ENCODE measurements at places on chromosomes 5 and 9. TPM values are rescaled to one million over a fixed set of nuclear protein-coding genes. Genes with fewer than 3 reads are reported as not detected.

GRCh38 chr5:10621832-10622231 lies 58.0 kb downstream of the ANKRD33B start:
- peaks cover 16% of the 10 kb centered on the region for H3K36me3 ChIP-seq
- no peaks in the 10 kb centered on the region for H3K27me3 ChIP-seq
- H3K4me1 ChIP-seq = peaks cover 3% of the 10 kb centered on the region

GRCh38 chr9:112233769-112234168 lies 58.7 kb upstream of the SUSD1 start:
- no peaks in the 10 kb centered on the region for H3K27me3 ChIP-seq
- no peak for DNase-seq
- no peak overlapping the region for H3K27ac ChIP-seq

- H3K4me3 ChIP-seq = no peak overlapping the region
- H3K27ac ChIP-seq = no peak overlapping the region
- H3K27me3 ChIP-seq = no peaks in the 10 kb centered on the region
Measured at GRCh38 chr5:39452846-39453245, 28.1 kb upstream of the DAB2 start.

DNA sequence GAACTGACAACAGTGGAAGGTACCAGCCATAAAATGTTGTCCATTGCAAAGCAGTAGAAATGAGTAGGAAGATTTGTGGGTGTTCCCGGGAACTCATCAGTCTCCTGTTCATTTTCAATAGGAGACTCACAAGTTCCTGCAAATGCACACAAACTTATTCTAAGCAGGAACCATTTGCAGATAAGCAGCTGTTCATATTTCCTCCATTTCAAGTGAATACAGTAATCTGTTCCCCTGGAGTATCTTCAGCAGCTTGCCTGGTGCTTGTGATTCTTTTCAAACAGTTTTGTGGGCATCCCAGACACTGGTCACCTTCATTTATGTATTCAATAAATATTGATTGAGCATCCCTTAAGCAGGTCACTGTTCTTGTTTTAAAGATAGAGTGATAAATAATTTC lies 1315.5 kb upstream of the C9orf72 start:
- DNase-seq = no peak
- H3K36me3 ChIP-seq = no peaks in the 10 kb centered on the region
- H3K27ac ChIP-seq = no peak overlapping the region
- H3K27me3 ChIP-seq = no peaks in the 10 kb centered on the region
- no peak overlapping the region for H3K4me3 ChIP-seq

DNA sequence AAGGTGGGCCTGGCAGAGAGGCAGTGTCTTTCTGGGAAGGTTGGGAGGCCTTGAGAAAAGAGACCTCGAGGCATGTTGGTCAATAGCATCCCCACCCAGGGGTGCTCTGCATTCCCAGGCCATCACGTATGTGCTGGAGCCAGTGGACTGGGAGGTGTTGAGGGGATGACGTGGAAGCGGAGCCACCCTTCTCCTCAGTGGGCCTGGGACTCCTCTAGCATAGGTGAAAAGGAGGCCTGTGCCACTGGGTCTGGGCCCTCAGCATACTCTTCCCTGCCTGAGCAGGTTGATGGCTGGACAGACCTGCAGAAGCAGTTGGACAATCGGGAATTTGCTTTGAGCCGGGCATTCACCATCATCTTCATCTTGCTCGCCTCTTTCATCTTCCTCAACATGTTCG lies 25.5 kb downstream of the PITX1 start:
- H3K27ac ChIP-seq = no peak overlapping the region
- H3K4me3 ChIP-seq = no peak overlapping the region
- DNase-seq = no peak
- H3K4me1 ChIP-seq = no peaks in the 10 kb centered on the region
- H3K36me3 ChIP-seq = no peaks in the 10 kb centered on the region

DNA sequence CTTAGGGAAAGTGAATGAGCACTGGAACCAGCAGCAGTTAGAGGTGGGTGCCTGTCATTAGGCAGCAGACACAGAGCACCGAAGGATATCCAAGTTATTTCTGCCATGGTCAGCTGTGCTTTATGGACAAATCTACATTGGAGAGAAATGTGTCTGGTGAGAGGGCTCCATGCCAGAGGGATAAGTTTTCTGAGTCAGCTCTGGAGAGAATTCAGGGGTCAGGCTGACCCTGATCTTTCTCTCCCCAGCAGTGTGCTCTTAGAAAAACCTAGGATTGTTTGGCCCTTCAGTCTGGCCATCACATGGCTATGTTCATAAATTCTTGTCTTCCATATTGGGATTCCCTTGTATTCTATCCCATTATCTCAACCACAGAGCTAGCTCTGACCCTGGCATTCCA lies 8.9 kb upstream of the IL17B start:
- no peaks in the 10 kb centered on the region for H3K27me3 ChIP-seq
- no peaks in the 10 kb centered on the region for H3K36me3 ChIP-seq
- no peak overlapping the region for H3K27ac ChIP-seq
- H3K4me3 ChIP-seq = no peak overlapping the region

The NEUROG1 gene
- total RNA-seq = not detected

The NELFB gene
- total RNA-seq = 55.8 TPM

Data from B cell (primary cell).